ENCODE measurements at places on chromosomes 3 and 15. TPM values are rescaled to one million over a fixed set of nuclear protein-coding genes. Genes with fewer than 3 reads are reported as not detected.
A peak's percentile ranks its signal among the peaks of the same experiment; 100 is the strongest.

- H3K27ac ChIP-seq = no peak overlapping the region
- H3K27me3 ChIP-seq = no peaks in the 10 kb centered on the region
- H3K36me3 ChIP-seq = no peaks in the 10 kb centered on the region
- no peak for DNase-seq
- H3K4me3 ChIP-seq = no peak overlapping the region
- no peaks in the 10 kb centered on the region for H3K4me1 ChIP-seq
Measured at GRCh38 chr15:55420171-55420866, 12.0 kb downstream of the PIERCE2 start.

- H3K27ac ChIP-seq = no peak overlapping the region
- no peaks in the 10 kb centered on the region for H3K27me3 ChIP-seq
- no peaks in the 10 kb centered on the region for H3K36me3 ChIP-seq
- H3K4me3 ChIP-seq = no peak overlapping the region
Measured at GRCh38 chr3:157370867-157371266, 65.8 kb upstream of the PTX3 start.

- no peaks in the 10 kb centered on the region for H3K27me3 ChIP-seq
- peak overlapping the region; percentile 97 for H3K4me3 ChIP-seq
- H3K36me3 ChIP-seq = no peaks in the 10 kb centered on the region
- H3K4me1 ChIP-seq = peaks cover 10% of the 10 kb centered on the region
- peak overlapping the region; percentile 78 for H3K27ac ChIP-seq
Measured at GRCh38 chr15:75023872-75024636, 664 bp downstream of the PPCDC start.

GRCh38 chr15:74449643-74450205 lies 11.2 kb downstream of the UBL7 start:
- no peak for DNase-seq
- H3K4me3 ChIP-seq = no peak overlapping the region
- peaks cover 92% of the 10 kb centered on the region for H3K36me3 ChIP-seq
- no peaks in the 10 kb centered on the region for H3K4me1 ChIP-seq
- H3K27me3 ChIP-seq = no peaks in the 10 kb centered on the region

DNA sequence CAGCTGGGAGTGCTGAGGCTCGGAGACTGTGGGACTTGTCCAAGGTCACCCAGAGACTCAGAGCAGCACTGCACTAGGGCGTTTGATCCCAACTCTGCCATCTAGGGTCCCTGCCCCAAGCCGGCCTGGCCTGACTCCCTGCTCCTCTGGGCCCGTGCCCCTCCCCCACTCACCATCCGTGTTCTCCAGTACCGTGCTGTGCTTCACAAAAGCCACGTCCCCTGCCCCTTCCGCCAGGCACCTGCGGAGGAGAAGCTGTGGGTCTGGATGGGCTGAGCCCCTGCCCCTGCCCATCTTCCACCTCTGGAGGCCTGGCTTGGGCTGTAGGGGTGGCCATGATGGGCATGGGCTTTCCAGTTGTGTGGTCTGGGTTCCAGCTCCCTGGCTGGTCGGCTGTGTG lies 8.4 kb downstream of the MELTF start:
- no peak for DNase-seq
- H3K36me3 ChIP-seq = no peaks in the 10 kb centered on the region
- H3K27ac ChIP-seq = no peak overlapping the region
- no peak overlapping the region for H3K4me3 ChIP-seq
- no peaks in the 10 kb centered on the region for H3K4me1 ChIP-seq
- no peaks in the 10 kb centered on the region for H3K27me3 ChIP-seq

GRCh38 chr3:31692751-31693150 lies 160.0 kb downstream of the STT3B start:
- peaks cover 10% of the 10 kb centered on the region for H3K4me1 ChIP-seq
- H3K27me3 ChIP-seq = no peaks in the 10 kb centered on the region
- no peaks in the 10 kb centered on the region for H3K36me3 ChIP-seq

DNA sequence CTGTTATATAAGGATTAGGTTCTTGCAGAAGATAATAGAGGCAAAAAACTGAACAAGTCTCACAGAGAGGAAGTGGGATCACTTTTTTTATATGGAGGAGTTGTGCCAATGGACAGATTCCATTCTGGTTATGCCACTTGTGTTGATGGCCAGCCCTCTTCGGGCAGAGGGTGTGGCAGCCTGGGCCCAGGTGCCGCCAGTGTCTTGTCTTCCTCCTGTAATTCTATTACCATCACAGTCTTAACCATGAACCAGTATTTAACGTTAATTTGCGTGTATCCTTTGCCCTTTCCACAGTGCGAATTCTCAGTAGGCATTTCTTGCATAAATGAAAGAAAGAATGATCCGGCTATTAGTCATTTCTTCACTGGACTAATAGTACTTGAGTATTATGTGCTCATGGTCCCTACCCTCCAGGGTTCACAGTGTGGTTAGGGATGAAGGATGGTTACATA lies 7.0 kb upstream of the USP4 start:
- peak overlapping the region; percentile 73 for H3K27ac ChIP-seq
- H3K36me3 ChIP-seq = no peaks in the 10 kb centered on the region
- H3K4me1 ChIP-seq = peaks cover 14% of the 10 kb centered on the region
- DNase-seq = no peak
- H3K4me3 ChIP-seq = no peak overlapping the region

- H3K27ac ChIP-seq = no peak overlapping the region
- H3K27me3 ChIP-seq = no peaks in the 10 kb centered on the region
- no peaks in the 10 kb centered on the region for H3K4me1 ChIP-seq
- H3K36me3 ChIP-seq = no peaks in the 10 kb centered on the region
- H3K4me3 ChIP-seq = no peak overlapping the region
Measured at GRCh38 chr15:87761736-87762509, 494.6 kb downstream of the NTRK3 start.

PARP16 gene
- 2.9 TPM for total RNA-seq

ALDH1L1 gene
- 36.1 TPM for total RNA-seq

All from ascending aorta (tissue), 2 donors.